ENCODE measurements at places on chromosomes 12 and 14.

DNA sequence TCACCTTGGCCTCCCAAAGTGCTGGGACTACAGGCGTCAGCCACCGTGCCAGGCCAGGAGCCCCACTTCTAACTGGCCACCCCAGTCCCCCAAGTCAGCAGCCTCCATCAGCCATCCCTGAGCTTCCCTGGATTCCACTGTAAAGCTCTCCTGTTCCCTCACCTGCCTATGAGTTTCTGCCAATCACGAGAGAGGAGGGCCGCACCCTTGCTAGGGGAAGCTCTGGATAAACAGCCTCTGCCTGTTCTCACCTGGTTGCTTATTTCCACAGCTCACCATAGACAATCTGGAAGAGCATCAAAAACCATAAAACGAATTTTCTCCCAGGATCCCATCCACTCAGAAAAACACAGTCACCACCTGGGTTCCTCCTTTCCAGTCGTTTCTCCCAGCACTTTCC, 5.0 kb downstream of the CDCA4 start:
- DNase-seq = no peak

GRCh38 chr14:104206281-104206904, 68.0 kb downstream of the KIF26A start:
- no peak for DNase-seq

GRCh38 chr14:63295231-63295685, 23.5 kb downstream of the GPHB5 start:
- DNase-seq = no peak

DNA sequence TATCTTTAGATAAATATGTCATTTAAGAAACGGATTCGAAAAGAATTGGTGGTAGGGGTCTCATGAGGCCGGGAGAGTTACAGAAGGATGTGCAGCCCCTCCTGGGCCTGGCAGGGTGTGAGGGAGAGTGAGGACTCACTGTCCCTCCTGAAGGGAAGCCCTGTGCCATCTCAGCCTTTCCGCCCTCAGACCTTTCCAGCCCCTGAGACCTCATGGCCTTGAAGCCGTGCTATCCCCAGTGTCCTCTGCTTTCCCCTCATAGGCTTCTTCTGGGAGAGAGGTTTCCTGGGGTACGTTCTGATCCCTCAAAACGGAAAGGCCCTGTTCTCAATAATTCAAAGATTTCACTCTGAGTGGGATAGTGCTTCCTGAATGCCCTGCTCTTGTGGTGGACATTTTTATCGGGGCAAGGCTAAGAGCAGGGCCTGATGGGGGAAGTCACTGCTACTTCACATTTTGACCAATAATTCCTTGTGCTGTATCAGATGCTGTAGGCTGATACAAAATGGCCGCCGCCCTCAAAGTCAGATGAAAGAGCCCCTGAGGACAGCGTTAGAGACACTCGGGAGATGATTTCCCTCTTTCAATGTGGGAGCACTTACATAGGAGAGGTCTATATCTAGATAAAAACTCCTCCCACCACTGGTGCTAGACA, 1.3 kb downstream of the CD4 start:
- no peak for DNase-seq

DNA sequence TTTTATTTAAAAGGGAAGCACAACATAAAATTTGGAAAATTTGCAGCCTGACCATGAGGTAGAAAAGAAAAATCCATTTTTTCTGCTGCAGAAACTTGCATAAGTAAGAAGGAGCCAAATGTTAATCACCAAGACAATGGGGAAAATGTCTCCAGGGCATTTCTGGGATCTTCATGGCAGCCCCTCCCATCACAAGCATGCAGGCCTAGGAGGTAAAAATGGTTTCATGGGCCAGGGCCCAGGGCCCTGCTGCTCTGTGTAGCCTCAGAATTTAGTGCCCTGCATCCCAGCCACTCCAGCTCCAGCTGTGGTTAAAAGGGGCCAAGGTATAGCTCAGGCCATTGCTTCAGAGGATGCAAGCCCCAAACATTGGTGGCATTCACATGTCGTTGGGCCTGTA, 735.6 kb downstream of the GALC start:
- no peak for DNase-seq

- peak; percentile 98 for DNase-seq
These were observed at the start of gene KANSL2 for GRCh38 chr12:48681710-48682532. Gene KANSL2 (minus strand): TSS chr12:48682238. CDS start chr12:48681632, 606 bp downstream.

DNA sequence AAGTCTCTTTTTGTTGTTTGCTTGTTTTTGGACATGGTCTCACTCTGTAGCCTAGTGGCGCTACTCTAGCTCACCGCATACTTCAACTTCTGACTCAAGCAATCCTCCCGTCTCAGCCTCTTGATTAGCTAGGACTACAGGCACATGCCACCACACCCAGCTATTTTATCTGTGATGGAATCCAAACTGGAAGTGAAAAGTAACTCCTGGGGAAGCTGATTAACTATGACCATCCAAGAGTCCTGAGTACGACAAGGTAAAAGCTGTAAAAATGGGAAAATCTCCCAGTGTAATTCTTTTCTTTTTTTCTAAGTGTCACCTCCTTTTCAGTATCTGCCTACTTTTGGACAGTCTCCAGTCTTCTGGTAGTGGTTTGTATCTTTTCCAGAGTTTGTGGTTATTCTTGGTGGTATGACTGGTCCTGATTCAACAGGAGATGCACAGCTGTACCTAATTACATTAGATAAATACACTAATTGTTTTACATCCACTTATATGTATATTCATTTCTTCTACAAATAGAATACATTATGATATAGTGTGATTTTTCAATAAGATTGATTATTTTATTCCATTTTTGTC, 97.8 kb downstream of the SLC6A15 start:
- DNase-seq = no peak

- DNase-seq = no peak
These were observed 39.6 kb downstream of the IQSEC3 start for GRCh38 chr12:106118-106591.

GRCh38 chr14:76810525-76810924, 2.2 kb downstream of the ANGEL1 start:
- DNase-seq = no peak

- DNase-seq = no peak
These were observed 54.6 kb downstream of the ACTN1 start for GRCh38 chr14:68924186-68925158.

DNA sequence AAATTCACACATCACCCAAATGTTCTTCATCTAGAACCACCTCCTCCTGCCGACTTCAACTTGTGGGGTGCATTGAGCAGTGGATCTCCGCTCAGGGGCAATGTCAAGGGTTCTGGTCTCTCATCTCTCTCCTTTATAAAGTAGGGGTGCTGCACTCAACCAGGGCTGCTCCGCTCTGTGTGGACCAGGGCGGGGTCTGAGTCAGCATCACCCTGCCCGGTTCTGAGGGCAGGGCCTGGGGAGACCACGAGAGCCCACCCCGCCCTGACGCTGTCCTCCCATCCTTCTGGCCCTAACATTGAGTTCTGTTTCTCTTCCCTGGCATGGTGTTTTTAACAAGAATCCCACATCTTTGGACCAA, 311.6 kb upstream of the DIO3 start:
- no peak for DNase-seq

DNA sequence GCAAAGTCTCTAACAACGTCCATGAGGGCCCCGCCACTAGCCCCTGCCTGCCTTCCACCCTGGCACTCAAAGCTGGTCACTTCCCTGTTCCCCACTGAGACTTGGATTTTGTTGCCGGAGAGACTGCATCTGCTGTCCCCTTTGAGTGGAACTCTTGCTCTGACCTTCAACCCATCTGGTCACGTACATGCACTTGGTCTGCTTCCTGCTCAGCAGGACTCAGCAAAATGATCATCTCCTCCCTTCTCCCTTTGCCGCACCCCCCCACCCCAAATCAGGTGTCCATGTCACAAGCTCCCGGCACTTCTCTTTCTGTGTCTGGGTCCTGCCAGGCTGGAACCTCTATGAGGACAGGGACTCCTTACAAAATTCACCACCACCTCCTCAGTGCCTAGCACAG, 180.9 kb downstream of the CHST11 start:
- DNase-seq = no peak

DNA sequence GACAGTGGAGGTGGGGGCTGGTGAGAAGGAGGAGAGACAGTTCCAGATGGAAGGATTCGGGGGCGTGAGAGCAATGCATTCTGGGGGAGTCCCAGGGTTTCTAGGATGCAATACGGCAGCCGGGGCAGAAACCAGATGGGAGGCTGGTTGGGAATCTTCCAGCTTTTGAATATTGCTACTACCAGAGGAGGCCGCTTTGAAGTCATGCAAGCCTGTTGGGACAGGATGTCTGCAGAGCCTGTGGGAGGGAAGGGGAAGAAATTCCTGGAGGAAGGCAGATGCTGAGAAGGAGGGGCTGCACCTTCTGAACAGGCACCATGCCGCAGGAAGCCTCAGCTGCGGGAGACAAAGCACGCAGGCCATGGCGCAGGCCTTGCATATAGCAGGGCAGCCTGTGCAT, 105.4 kb downstream of the APAF1 start:
- DNase-seq = peak; percentile 65

- no peak for DNase-seq
These were observed 47.1 kb downstream of the NCOR2 start for GRCh38 chr12:124520265-124520701.

DNA sequence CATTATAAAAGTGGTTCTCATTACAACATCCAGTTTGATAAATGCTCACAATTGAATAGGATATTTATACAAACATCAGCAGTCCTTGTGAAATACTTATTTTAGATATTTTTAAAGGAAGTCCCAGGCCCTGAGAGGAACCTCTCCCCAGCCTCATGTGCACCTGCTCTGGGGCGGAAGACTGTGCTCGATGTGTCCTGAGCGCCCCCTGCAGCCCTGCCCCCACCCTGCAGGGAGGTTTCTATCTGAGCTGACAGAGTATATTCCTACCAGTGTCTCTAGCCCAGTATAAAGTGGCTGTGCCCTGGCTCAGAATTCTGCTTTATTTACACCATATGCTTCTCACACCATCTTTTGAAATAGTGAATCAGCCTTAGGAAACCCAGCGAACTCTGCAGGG, 1349.1 kb downstream of the TMEM121 start:
- DNase-seq = no peak

DNA sequence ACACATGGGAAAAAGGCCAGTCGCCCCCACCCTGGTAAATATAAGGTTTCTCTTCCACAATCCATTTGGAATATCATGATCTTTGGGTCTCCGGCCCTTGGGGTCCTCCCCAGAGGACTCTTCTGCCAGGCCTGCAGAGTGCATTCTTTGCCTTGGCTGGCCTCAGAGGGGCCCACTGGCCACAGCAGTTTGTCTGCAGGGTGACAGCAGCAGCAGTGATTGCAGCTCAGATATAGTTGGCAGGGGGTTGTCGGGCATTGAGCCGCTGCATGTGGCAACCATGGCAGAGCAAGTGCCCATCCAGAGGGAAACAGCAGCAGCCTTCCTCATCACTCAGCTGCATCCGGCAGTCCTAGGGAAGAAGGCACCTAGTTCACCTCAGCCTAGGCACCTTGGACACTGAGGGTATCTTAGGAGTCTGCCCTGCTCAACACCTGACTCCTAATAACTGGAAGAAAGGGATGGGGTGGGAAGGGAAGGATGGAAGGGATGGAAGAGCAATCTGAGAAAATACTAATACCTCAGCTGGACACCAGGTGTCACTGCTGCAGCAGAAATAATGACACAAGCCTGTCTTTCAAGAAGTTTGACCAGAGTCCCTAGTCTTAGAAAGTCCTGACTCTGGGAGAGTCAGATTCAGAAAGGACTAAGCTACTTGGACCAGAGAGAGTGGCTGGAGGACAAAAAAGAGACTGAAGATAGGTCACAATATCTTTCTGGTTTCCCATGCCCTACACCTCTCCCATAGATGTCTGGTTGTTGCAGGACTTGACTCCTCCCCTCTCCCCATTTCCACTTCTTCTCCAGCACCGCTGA, 8.9 kb downstream of the AJUBA start:
- no peak for DNase-seq

GRCh38 chr12:105555556-105556295, 225.2 kb downstream of the C12orf75 start:
- DNase-seq = no peak

GRCh38 chr12:115129727-115130126, 445.8 kb upstream of the TBX3 start:
- DNase-seq = no peak

DNA sequence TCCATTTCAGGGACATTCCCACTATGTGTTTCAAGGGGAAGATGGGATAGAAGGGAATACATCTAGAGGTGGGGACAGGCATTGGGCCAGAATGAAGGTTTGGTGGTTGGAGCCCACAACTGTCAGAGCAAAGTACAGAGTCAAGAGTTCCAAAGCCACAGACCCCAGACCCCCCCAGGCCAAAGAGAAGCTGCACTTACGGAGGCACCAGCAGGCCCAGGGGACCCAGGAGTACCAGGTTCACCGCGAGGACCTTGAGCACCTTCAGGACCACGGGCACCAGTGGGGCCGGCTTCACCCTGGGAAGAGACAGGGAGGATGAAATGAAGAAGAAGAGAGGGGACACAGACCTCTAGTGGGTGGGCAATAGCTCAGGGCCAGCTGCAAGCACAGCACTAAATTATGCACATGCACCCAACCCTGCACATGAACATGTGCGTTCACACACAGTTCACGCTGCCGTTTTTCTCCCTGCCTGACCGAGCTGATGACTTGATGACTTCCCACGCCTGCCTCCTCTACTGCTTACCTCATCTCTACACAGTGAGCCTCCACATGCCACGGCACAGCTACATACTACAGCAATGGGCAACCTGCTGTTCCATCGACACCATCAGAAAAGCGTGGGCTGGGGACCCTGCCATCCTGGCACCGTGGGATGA, 16.7 kb downstream of the COL2A1 start:
- peak; percentile 8 for DNase-seq

GRCh38 chr12:56948881-56949280, 8.5 kb downstream of the RDH16 start:
- DNase-seq = no peak

DNA sequence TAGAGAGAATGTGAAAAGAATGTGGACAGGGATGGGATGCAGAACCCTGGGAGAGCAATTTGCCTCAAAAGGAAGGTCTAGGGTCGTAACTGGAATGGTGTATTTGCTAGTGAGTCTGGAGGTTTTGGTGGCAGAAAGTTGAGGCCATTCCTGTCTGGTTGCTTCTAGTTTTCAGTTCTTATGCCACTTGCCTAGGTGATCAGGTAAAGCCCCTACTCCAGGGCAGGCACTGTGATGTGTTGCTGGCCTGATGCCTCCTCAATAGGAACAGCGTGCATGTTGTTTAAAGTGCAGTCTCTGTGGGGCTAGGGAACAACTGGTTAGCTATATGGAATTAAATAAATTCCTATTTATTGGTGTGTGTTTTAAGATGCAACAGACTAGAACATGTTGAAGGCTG, 6.4 kb downstream of the OS9 start:
- DNase-seq = no peak

Measured in hippocampal formation (tissue), 2 donors.